CD4-positive, alpha-beta T cell treated with Interferon alpha-2 for 1 hour (primary cell): ENCODE measurements at places on chromosomes 16 and 17.

GRCh38 chr17:62800585-62800984, 7.5 kb downstream of the MARCHF10 start:
- no peak for DNase-seq

DNA sequence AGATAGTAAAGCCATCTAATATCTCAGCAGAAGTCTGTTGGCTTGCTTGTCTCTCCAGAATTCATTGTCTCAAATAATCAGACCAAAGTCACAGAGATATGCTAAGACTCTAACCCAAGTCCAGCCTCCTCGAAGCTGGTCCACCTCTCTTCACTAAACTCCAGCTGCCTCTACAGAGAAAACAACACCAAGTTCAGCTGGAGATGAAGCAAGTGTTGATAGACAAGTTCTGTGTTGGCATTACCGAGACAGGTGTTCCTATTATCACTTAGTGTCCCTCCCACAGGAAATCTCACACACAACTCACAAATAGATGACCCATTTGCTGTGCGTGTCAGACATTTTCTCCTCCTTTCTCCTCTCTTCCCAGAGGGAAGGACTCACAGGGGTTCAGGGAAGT, 164.4 kb upstream of the ANKFN1 start:
- DNase-seq, result no peak

DNA sequence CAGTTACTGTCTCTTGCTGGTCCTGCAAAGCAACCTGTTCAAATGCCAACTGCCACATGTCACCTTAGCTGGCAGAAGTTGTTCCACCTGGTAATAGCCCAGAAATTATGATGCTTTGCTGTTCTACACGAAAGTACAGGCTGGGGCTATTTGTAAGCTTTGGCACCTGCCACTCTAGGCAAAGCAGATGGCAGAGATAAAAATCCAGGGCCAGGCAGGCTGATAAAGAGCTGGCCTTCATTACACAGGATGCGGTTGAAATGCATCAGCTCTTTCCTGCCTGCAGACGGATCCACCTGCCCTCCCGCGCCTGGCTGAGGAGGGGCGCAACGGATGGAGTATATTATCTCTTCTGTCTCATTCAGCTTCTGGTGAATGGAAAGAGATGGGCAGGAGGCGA, 29.3 kb upstream of the KDM8 start:
- peak; percentile 37 for DNase-seq

GRCh38 chr16:10121491-10121890, 60.7 kb downstream of the GRIN2A start:
- no peak for DNase-seq

DNA sequence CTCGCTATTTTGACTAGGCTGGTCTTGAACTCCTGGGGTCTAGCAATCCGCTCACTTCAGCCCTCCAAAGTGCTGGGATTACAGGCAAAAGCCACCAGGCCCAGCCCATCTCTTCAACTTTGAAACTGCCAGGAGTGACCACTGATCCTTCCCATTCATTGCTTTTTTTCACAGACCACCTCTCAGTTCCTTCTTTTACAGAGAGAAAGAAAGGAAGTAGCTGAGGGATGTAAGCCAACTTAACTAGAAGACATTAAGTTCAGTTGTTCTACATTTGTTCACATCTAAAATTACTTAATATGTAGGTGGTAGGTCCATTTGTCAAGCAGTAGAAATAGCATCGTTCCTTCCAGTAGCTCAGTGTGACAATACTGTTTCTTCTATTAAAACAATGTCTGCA, 219.8 kb downstream of the STX8 start:
- no peak for DNase-seq

- DNase-seq, result no peak
These were observed 23.4 kb upstream of the ZFHX3 start for GRCh38 chr16:73071131-73071940.

DNA sequence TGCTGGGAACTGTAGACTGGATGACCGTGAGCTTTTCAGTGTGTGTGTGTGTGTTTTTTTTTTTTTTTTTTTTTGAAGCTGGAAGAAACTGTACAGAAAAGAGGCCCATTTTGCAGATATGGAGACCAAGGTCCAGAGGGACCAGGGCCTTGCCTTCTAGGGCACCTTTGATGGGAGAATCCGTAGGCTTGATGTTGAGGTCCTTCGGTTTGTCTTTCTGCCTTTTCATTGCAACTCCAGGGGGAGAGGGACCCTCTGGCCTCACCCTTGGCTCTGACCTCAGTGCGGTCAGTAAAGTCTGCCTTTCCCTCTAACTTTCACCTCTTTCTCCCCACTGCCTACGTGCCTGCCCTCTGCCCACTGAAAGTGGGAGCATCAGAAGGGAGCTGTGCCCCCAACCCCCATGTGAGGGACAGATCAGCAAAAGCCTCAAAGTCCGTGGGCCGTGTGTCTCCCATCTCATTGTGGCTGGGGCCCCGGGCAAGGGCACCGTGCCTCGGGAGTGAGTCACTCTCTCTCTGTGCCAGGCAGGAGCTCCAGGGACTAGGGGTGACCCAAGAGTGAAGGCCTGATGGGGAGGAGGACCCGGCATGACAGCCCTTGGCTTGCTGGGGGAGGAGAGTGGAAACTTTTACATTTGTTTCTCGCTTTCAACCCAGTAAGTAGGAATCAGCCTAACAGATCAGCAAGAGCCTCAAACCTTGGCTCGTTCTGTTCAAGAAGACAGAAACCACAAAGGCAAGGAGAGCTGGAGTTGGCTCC, 123.6 kb downstream of the CMIP start:
- no peak for DNase-seq

- DNase-seq, result no peak
These were observed 12.6 kb downstream of the UTS2R start for GRCh38 chr17:82384051-82384729.

- DNase-seq, result peak; percentile 93
These were observed at the start of gene PLA2G15 for GRCh38 chr16:68244903-68245853. PLA2G15 (plus strand) TSS chr16:68245373; CDS start chr16:68245427, 54 bp downstream.

GRCh38 chr16:986925-987582, 5.5 kb downstream of the SOX8 start:
- DNase-seq, result no peak

- no peak for DNase-seq
These were observed 405.9 kb upstream of the RBFOX1 start for GRCh38 chr16:6926762-6927161.

GRCh38 chr16:4745274-4745569, 10.9 kb downstream of the DNAAF8 start:
- no peak for DNase-seq

DNA sequence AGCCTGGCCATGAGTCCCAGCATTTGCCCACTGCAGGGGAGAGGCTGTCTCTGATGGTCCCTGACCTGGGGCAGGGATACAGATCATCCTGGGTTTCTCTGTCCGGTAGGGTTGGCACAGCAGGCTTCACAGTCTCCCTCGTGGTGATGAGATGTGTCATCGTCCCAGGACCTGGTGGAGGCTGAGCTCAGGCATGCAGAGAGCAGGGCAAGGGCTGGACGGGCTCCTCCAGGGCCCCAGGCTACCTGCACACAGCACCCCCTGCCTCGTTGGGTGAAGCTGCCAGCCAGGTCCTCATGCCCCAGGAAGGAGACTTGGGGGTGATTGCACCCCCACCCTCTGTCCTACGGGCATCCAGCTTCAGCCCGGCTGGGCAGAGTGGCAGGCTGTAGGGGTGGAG, 155.8 kb upstream of the GSE1 start:
- no peak for DNase-seq

GRCh38 chr17:72136692-72137091, 15.9 kb downstream of the SOX9 start:
- DNase-seq, result no peak

GRCh38 chr17:81523402-81524038, 4.7 kb upstream of the FSCN2 start:
- DNase-seq, result no peak

DNA sequence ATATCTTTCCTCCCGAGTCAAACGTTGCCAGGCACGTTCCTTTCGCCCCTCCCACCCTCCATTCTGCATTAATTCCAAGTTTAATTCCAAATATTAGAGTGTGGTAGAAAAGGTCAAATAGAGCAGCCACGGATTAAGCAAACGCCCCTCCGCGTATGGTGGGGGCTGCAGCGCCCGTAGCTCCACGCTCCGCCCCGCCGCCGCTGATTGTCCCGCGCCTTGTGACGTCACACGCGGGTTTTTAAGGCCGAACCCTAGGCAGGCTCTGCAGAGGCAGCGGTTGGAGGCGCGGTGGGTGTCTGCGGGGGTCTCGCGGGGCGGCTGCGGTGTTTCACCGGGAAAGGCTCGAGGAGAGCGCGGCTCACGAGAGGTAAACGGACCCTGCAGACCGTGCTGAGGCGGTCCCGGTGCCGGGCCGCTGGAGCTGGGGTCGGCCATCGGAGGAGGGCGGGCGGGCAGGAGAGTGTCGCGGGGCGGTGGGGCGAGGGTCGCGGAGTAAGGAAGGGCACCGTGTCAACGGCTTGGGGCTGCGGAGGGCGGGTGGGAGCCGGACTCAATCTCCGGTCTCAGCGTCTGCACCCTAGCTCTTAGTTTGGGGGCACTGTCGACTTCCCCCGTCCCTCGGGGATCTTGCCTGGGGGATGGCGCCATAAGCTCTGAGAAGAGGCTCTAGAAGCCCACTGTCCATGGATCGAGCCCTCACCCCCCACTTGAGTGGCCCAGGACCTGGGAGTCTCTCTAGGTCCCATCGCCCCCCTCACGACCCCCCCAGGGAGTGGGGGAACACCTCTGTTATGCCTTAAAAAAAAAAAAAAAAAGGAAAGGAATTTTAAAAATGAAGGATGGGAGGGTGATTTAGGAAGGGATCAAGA, at the start of gene ARL4D:
Gene ARL4D, plus strand, starts transcription at position 270 of the 872 bp plus-strand sequence. CDS start 740 bp downstream, outside the sequence.
- DNase-seq, result peak; percentile 88

DNA sequence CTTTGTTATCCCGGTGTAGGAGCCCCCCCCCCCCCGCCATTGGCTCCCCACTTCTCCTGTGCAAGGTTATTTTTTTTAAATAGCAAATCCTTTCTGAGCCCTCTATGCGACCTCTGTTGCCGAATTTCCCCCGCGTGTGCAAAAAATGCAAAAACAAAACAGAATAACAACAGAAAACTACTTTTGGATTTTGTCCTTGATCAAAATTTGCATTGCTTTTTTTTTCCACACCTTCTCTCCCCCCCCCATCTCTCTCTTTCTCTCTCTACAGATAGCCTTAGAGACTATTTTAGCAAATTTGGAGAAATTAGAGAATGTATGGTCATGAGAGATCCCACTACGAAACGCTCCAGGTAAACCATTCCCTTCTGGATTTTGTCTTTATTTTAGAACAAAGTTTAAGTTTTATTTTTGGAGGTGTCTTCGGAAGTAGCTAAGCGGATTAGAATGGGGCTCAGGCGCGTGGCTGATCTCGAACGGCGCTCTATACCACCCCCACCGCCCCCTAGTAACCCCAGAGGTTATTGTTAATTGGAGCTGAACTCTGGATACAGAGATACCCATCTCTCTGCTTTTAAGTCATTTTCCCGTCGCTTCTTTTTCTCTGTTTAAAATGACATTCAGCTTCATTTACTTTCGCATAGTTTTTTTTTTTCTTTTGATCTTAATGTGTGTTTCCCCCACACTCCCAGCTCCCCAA, 1.0 kb downstream of the MSI2 start:
- peak; percentile 36 for DNase-seq

DNA sequence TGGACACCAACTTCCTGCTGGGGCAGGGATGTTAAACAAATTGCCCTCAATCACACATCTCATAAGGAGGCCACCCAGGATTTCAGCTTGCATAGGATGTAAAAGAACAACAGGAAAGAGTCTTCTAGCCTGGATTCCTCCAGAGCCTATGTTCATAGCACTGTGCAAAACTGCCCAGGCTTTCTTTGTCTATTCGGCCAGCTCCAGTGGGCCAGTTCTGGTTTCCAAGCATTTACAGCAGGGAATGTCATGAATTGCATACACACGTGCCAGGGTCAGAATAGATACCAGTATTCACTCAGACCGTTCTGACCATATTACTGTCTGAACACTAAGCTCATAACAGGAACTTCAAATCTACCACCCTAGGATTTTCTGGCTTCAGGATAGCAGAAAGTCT, 273.2 kb downstream of the CDH8 start:
- DNase-seq, result no peak

DNA sequence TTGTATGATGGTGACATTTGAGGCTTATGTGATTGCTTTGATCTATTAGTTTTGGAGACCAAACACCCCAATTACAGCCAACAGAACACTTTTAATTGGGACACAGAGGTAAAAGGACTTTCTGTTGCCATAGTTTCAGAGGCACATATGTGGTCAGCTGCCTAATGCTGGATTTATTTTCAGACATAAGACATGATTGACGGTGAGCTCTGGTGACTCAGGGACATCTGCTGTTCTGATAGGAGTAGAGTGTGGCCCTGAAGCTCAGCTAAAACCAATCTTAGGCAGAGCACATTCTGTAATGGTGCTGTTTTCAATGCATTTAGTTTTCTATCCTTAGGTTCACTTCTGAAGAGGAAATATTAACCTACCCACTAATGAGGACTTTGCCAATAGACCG, 247.1 kb downstream of the UTP18 start:
- no peak for DNase-seq

DNA sequence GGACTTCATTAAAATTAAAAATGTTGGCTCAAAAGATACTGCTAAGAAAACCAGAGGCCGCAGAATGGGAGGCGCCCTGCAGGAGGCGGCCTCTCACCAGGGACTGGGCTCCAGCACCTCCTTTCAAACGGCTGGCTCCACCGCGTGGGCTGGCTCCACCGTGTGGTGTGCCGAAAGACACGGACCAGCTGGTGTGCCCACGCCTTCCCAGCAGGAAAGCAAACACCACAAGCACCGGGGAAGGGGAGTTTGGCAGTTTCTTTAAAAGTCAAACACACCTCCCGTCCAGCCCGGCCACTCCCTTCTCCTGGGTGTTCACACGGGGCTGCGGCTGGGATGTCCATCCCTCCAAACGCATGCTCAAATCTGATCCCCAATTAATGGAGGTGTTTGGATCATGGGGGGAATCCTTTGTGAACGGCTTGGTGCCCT, 13.9 kb downstream of the HAGH start:
- DNase-seq, result peak; percentile 35

DNA sequence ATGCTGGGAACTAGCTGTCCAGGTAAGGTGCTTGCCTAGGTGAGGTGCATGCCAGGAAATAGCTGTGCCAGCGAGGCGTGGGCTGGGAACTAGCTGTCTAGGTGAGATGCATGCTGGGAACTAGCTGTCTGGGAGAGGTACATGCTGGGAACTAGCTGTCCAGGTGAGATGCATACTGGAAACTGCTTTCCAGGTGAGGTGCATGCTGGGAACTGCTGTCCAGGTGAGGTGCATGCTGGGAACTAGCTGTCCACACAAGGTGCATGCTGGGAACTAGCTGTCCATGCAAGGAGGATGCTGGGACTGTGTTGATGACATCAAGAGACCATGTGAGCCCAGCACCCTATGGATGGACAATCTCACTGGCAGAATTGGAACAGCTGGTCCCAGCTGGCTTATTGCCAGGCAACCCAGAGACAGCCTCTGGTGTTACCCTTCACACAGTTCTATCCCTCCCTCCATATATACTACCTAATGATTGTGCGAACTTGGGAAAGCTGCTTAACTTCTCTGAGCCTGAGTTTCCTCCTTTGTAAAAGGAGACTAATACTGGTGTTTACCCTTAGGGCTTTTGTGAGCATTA, 479.9 kb upstream of the RBFOX1 start:
- no peak for DNase-seq
